NCI-H187 (cell line): ENCODE measurements at places on chromosomes 7 and 10.

DNA sequence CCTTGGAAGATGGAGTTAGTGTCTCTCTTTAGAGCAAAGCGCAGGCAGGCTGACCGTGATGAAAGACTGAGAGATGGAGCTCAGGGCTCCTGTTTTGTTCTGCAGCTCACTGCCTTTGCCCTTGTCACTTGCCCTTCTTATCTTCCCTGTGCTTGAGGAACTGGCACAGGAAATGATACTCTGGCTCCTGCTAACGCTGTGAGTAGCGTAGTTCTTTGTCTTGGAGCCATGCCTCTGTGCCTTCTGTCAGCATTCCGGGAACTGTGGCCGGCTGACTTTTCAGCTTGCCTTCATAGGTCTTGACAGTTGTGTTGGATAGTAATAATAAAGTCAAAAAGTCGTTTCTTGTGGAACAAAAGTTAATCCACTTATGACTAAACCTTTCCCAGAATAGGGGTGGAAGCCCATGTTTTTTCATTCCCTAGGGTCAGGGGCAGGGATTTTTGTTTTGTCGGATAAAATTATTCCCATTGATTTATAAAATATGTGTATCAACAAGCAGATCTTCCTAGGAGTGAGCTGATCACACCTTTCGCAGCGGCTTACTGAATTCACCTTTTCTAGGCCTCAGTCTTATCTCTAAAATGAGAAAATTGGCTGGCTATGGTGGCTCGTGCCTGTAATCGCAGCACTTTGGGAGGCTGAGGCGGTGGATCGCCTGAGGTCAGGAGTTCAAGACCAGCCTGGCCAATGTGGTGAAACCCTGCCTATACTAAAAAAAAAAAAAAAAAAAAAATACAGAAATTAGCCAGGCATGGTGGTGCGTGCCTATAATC lies 16.6 kb upstream of the TMEM236 start:
- DNase-seq: no peak

GRCh38 chr10:119449760-119450461 lies 92.6 kb downstream of the RGS10 start:
- DNase-seq: no peak

- DNase-seq: no peak
Measured at GRCh38 chr7:6658618-6659345, 21.7 kb downstream of the ZNF316 start.

DNA sequence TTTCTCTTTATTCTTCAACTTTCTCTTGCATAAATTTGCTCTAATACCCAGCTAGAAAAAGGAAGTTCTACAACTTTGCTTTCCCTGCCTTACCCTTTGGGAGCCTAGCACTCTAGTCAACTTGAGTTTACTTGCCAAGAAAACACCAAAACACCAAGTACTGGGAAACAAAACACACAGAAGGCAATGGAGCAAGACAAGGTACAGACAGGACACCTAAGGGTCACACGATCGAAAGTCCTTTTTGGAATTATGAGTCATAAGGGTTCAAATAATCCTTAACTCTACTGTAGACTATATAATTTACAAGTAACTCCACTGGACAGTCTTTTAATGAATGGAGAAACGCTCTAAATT lies 42.6 kb upstream of the ANAPC16 start:
- no peak for DNase-seq

- no peak for DNase-seq
Measured at GRCh38 chr10:124329362-124329761, 89.4 kb downstream of the OAT start.

GRCh38 chr7:127959770-127960169 lies 71.5 kb downstream of the LRRC4 start:
- DNase-seq: no peak

- DNase-seq: no peak
Measured at GRCh38 chr10:90992462-90992861, 71.6 kb upstream of the ANKRD1 start.

DNA sequence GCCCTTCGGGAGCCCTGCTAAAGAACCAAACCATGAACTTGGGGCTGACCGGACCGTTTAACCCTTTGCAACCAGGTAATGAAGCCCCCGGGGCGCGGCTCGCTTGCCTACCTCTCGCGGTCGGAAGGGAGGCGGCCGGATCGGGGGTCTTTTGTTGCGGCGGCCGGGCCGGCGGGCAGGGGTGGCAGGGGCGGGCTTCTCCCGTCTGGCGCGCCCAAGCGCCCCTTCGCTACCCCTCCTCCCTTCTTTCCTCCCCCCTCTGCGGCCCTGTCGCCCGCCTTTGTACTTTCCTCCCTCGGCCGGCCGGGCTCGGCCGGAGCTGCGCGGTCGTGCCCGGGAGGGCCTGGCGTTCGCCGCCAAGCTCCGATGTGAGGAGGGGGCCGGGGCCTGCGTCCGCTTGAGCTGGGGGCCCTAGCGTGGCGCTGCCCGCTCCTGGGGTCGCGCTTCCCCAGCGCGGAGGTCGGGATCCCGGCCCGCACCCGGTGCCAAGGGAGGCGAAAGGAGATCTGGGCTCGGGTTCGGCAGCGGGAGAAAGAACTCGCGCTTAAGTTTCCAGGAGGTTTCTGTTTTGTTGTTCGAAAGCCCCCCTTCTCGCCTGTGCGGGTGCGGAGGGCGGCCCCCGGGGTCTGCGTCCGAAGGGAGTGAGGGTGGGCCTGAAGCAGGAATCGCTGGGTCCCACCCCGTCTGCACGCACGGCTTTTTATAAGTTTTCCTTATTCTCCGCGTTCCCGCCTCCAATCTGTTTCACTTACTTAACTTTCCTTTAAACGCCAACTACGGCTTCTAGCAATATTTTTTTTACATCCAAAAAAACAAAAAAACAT lies 436.8 kb upstream of the GALNT17 start:
- DNase-seq: no peak

- DNase-seq: no peak
Measured at GRCh38 chr7:101673951-101674350, 44.9 kb upstream of the MYL10 start.

DNA sequence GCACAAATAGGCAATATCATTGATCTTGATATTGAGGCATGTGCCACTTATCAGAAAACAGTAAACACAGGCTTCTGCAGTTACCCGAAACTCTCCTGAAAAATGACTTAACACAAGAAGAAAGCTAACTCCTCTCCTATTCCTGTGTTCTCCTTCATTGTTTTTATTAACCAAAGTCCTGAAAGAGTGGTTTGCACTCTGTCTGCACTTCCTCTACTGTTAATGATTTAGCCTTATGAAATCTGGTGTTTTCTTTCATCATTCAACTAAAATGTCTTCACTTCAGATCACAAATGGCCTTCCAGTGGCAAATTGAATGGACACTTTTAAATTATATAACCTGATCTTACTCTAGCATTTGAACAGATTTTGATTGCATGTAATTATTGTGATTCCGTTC lies 630.6 kb upstream of the PHF14 start:
- DNase-seq: no peak

DNA sequence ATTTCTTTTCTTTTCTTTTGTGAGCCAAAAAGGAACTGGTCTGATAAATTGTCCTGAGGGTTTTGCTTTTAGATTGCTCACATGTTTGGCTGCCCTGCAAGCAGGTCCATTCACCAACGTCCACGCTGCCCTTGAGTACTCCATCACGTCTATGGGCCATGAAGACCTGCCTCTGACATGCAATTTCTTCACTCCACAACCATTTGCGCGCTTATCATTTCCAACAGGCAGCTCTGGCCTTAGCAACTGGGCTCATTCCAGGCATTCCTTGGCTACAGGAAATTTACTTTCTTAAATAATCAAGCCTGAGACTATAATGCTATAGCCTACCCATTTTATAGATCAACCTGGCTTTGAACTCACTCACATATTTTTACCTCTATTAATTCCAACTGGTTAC lies 408.3 kb upstream of the C7orf33 start:
- no peak for DNase-seq

- DNase-seq: no peak
Measured at GRCh38 chr10:59831658-59832503, 74.5 kb downstream of the CCDC6 start.

DNA sequence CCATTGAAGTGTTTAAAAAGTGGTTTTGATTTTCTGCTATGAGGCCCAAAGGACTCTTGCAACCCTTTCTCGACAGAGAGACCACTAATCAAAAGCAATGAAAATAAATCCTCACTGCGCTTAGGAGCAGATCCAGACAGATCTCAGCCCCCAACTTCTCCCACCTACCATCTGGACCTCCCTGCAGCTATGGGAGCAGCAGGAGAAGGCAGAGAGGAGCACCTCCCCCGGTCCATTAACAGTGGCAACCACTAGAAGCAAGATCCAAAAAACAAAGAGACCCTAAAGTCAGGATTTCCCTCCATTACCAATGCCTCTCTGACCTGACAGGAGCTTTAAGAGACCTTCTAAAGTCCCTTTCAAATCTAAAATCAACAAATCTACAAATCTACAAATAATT lies 99.0 kb upstream of the LSM8 start:
- DNase-seq: no peak

GRCh38 chr10:13536674-13537366 lies 8.0 kb upstream of the BEND7 start:
- no peak for DNase-seq
